ENCODE measurements at places on chromosomes 7 and 10. TPM values are rescaled to one million over a fixed set of nuclear protein-coding genes. Genes with fewer than 3 reads are reported as not detected.

The SPDYE8 gene
- total RNA-seq = not detected

The FGFBP3 gene
- total RNA-seq = 0.17 TPM

The NUTM2D gene
- 0.87 TPM for total RNA-seq

The GIMAP5 gene
- total RNA-seq = 0.20 TPM

The HMX2 gene
- not detected for total RNA-seq

The BMPER gene
- 0.35 TPM for total RNA-seq

The TAS2R3 gene
- total RNA-seq = not detected

The ARL4A gene
- 27.7 TPM for total RNA-seq

The PODXL gene
- 0.65 TPM for total RNA-seq

The ITPRID1 gene
- total RNA-seq = not detected

The TRRAP gene
- total RNA-seq = 54.0 TPM

- no peak for DNase-seq
Measured at GRCh38 chr10:112966194-112966855, 16.3 kb downstream of the TCF7L2 start.

GRCh38 chr10:18611168-18611567 lies 40.2 kb downstream of the NSUN6 start:
- DNase-seq = no peak

DNA sequence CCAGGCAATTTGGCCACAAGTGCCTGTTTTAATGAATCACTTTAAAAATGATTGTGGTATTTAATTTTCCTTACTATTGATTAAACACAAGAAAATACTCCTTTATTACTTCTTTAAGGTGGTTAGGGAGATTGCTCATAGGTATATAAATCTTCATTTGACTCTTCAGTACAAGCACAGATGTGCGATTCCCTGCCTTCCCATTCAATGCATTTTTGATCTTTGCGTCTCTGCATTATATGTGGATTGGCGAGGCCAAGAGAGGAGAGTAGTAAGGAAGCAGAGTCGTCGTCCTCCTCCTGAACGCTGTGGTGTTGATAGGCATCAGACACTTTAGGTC lies 683.7 kb downstream of the LRMDA start:
- DNase-seq = no peak

DNA sequence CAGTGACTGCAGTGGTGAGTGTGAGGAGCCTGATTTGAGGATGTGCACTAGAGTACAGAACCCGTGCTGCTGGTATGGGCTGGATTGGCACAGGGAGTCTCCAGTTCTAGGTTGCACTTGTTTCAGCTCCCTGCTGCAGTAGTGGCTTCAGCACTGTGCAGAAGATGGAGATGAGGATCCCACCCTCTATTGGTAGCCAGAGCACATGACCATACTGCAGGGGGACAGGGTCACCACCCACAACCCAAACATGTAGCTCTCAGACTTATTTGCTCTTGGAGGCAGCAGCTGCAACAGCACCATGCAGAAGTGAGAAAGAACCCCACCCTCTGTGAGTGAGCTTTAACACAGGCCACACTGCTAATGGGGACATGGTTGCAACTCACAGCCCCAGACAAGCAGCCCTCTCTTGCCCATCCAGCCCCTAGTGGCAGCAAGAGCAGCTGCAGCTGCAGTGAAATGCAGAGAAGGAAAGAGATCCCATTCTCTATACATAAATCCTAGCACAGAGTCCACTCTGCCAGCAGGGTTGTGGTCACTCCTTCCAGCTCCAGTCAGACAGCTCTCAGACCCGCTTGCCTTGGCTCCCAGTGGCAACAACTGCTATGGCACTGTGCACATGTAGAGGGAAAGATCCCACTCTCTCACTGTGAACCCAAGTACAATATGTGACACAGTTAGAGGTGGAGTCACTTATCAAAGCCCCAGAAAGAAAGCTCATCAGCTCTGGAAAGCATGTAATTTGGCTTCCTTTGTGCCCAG lies 51.4 kb upstream of the SCIN start:
- no peak for DNase-seq

DNA sequence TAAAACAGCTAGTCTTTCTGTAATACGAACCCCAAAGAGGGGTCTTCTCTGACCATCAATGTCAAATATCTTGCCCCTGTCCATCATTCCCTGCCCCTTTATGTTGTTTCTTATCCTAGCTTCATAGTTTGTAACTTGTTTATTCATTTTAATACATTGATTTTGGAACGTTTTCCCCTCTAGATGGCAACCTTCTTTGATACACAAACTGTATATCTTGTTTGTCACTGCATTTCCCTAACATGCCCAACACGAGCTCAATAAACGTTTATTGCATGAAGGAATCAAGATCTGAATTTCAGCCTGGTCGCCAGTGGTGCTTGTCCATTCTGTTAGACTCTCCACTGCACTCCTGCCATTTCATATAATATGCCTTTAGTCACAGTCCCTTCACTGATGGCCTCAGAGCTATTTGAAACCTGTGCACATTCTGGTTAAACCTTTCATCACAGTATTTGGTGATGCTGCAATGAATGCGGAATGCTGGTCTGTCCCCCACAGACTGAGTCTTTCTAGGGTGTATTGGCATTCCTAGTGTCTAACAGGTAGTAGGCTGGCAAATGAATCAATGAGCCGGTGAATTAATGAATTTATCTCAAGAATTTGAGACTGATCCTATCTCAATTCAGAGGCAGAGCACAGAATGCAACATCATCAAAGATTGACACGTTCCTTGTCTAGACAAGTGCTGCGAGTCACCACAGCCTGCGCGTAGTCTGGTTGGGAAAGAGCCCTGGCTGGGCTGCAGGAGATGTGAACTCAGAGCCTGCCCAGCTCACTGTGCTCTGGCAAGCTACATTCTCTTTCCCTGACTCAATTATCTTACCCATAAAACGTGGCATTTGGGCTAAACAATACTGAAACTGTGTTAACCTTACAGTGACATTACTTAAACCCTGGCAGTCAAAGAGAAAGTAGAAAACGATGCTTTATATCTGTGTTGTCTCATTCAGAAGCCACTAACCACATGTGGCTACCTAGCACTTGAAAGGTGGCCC lies 55.2 kb upstream of the FRMD4A start:
- peak; percentile 92 for DNase-seq

- DNase-seq = no peak
Measured at GRCh38 chr10:11409357-11409756, 202.1 kb downstream of the USP6NL start.

DNA sequence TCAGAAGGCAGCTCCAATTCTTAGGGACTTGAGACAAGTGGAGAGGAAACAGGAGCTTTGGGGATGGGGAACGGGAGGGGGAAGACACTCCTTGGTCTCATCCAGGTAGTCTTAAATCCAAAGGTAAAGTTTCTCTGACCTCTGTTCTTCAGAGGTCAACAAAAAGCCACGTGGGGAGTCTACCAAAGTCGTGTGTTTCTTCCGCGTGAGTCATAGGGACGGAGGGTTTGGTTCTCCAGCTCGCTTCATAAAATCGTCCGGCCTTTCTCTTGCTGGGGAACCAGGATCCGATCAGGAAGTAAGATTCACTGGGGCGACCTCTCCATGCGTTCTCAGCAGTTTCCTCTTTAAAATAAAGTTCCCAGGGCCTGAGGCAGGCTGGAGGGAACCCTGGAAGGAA lies 275.7 kb downstream of the TCERG1L start:
- no peak for DNase-seq

DNA sequence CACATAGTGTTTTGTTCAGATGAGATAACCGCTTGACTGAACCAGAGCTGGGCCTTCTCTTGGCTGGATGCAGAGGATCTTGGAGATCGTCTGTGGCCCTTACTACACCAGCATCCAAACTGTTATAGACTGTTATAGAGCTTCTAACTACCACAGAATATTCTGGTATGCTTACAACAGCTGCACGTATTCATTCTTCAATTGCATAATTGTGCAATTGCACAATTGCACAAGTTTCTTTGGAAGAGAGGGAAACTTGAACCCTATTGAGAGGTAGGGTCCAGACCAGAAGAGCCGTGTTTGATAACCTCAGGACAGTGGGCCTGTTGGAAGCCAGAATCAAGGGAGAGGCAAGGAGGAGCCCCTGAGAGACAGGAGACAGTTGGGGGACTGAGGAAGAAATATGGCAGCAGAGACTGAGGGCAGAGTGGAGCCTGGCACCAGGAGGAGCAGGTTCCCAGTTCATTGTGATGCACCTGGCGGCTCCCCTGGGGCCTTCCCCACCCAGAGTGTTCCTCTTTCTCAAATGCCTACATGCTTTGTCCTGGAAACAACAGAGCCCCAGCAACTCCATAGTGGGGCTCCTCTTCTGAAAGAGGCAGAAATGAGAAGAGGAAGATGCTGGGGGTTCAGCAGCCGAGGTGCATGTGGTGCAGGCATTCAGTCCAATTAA lies 64.1 kb downstream of the PTPRZ1 start:
- DNase-seq = no peak

- peak; percentile 7 for DNase-seq
Measured at GRCh38 chr7:14691597-14692203, 210.9 kb downstream of the DGKB start.

DNA sequence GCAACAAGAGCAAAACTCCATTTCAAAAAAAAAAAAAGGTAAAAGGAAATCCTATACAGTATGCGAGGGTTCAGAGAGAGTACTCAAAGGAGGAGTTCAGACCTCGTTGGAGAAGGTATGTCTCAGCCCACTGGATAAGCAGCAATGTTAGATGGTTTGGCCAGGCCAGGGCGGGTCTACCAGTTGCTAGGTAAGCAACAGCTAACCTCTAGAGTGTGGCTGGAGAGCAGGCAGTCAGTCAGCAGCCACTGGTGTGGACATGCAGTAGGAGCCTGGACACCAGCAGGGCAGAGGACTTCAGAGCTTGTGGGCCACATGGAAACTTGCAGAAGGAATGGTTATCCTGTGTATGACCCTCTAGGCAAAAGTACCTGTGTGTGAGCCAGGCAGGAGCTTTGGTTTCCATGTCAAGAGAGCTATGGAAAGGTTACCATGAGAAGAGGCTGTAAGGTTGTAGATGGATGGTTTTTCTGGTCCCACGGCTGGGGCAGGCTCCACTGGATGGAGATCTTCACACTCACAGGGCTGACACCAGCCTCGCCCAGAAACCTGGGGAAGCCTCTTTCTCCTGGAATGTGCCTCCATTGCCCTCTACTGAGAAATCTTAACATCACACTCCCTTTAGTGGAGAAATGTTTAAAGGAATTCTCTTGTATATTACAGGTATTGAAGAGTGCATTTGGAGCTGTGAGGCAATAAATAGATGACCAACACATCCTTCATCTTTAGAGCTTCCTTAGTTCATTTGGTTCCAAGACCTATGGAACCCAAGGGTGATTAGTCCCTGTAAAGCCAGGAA lies 63.6 kb downstream of the CCDC186 start:
- DNase-seq = peak; percentile 14

- no peak for DNase-seq
Measured at GRCh38 chr7:157601530-157601929, 264.7 kb downstream of the DNAJB6 start.

GRCh38 chr7:34117573-34117972 lies 212.2 kb downstream of the BMPER start:
- no peak for DNase-seq

GRCh38 chr10:73357821-73358220 lies 843 bp downstream of the CFAP70 start:
- DNase-seq = no peak

GRCh38 chr10:86107131-86107530 lies 259.5 kb downstream of the GRID1 start:
- DNase-seq = no peak

GRCh38 chr10:122375679-122376160 lies 1.2 kb downstream of the PLEKHA1 start:
- DNase-seq = peak; percentile 59

- no peak for DNase-seq
Measured at GRCh38 chr10:17176091-17176490, 25.4 kb downstream of the TRDMT1 start.

DNA sequence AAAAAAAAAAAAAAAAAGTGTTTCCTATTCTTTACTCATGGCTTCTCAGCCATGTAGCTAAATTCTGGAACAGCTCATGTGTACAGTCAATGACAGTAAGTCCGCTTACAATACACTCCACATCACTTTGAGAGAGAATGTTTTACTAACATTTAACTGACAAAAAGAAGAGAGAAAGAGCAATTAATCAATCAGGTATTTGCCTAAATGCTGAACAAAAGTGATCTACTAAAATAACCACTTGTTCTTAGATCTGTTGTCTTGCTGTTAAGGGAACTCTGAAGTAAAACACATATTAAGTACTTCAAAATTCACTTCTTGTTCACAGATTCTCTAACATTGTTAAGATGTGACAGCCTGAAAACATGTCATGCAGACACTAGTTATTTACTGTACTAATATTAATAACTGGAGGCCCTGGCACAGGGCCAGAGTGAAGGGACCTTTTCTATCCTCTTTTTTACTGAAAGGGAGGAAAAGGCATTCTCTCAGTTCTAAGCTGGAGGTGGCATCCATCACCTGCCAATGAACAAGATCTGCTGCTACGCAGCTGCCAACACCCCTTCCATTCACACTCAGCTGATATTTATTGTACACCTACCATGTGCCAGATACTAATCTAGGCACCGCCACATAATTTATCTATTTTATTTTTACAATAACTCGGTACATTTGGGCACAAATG lies 72.6 kb downstream of the AHR start:
- peak; percentile 32 for DNase-seq

GRCh38 chr10:29849126-29849833 lies 210.1 kb downstream of the JCAD start:
- peak; percentile 16 for DNase-seq

GRCh38 chr7:141221007-141221612 lies 147.2 kb downstream of the TMEM178B start:
- peak; percentile 17 for DNase-seq

DNA sequence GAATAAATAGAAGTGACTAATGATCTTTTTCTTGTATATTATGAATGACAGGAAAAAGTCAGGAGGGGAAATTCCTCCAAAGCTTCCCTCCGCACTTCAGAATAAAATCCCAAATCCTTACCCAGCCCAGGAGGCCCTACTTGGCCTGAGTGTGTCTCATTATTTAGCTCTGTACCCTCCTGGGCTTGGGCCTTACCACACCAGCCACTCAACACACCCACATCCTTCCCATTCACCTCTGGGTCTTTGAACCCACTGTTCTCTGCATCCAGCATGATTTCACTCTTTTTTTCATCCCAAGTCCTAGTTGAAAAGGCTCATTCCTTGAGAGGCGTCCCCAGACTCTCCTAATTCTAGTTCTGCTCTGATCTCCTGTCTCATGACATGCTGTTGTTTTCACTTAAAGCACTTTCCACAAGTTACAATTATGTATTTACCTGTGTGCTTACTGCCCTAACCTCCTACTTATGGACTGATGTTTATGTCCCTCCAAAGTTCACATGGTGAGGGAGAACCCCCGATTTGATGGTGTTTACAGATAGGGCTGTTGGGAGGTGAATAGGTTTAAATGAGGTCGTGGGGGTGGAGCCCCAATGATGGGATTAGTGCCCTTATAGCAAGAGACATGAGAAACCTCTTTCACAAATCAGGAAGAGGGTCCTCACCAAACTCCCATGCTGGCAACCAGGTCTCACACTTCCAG lies 6.4 kb downstream of the NOD1 start:
- DNase-seq = no peak

Data from renal cortical epithelial cell (primary cell).